H1 (cell line): ENCODE measurements at places on chromosomes 7 and 10. TPM values are rescaled to one million over a fixed set of nuclear protein-coding genes. Genes with fewer than 3 reads are reported as not detected.

GRCh38 chr7:81150951-81151361 is 232.1 kb upstream of the SEMA3C start:
- DNase-seq: no peak
- H3K36me3 ChIP-seq: no peaks in the 10 kb centered on the region
- H3K27me3 ChIP-seq: no peaks in the 10 kb centered on the region
- no peaks in the 10 kb centered on the region; the same call in 1 of the 2 replicates for H3K4me1 ChIP-seq
- H3K4me3 ChIP-seq: no peak overlapping the region
- H3K27ac ChIP-seq: no peak overlapping the region

DNA sequence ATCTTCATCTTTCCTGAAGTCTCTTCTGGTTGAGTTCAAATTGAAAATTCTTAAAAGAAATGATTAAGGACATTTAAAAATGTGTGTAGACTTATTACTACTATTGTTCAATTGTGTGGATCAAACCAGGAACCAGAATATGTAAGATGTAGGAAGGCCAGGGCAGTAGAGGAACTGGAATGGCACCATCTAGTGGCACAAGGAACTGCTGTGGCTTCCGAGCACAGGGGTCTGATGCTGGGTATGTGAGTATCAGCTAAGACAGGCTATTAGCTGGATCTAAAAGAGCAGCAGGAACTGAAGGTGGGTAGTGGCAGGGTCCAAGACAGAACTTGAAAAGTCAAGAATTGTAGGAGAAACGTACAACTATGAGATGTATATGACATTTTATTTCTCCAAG is 247.3 kb downstream of the SEMA3A start:
- H3K4me3 ChIP-seq: no peak overlapping the region
- H3K36me3 ChIP-seq: no peaks in the 10 kb centered on the region
- no peak for DNase-seq
- H3K27ac ChIP-seq: no peak overlapping the region
- no peaks in the 10 kb centered on the region for H3K4me1 ChIP-seq

The TMEM168 gene
- 9.9 and 11.1 TPM in 2 replicates for total RNA-seq

DNA sequence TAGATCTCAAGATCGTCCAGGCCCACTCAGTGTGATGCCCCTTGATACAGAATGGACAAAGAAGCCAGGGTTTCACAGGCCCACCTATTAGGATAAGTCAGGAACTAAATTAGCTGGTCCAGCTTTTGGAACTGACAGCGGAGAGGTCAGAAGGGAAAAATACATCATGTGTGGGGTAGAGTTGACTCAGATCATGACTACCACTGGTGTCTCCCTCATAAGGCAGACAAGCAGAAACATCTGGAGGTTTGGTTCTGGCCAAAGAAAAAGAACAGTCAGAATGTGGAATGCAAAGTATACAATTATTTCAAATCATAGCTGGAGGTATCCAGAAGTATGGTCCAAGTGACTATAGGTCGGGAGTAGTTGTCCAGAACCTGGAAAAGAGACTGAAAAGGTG is 621.1 kb upstream of the CELF2 start:
- H3K36me3 ChIP-seq: no peaks in the 10 kb centered on the region
- no peak overlapping the region for H3K4me3 ChIP-seq
- DNase-seq: no peak
- H3K27me3 ChIP-seq: no peaks in the 10 kb centered on the region
- no peak overlapping the region for H3K27ac ChIP-seq

GRCh38 chr10:95661818-95662217 is 5.3 kb upstream of the ALDH18A1 start:
- no peak overlapping the region for H3K4me3 ChIP-seq
- H3K4me1 ChIP-seq: no peaks in the 10 kb centered on the region
- no peak overlapping the region for H3K27ac ChIP-seq
- H3K36me3 ChIP-seq: peaks cover 4% of the 10 kb centered on the region; the same call in 1 of the 2 replicates

The SLIT1 gene
- 0.88 and 1.2 TPM in 2 replicates for total RNA-seq

GRCh38 chr7:1599640-1600395 is 30.0 kb upstream of the PSMG3 start:
- no peaks in the 10 kb centered on the region for H3K36me3 ChIP-seq
- no peaks in the 10 kb centered on the region for H3K27me3 ChIP-seq
- H3K4me1 ChIP-seq: no peaks in the 10 kb centered on the region
- H3K27ac ChIP-seq: no peak overlapping the region
- H3K4me3 ChIP-seq: no peak overlapping the region
- DNase-seq: no peak

The TAS2R3 gene
- 0.59 and 0.99 TPM in 2 replicates for total RNA-seq

- no peak overlapping the region for H3K4me3 ChIP-seq
- H3K4me1 ChIP-seq: peaks cover 2% of the 10 kb centered on the region
- no peak for DNase-seq
- no peaks in the 10 kb centered on the region for H3K27me3 ChIP-seq
- no peak overlapping the region for H3K27ac ChIP-seq
Observed at GRCh38 chr7:70042533-70042932, 444.3 kb downstream of the AUTS2 start.

The CELF2 gene
- total RNA-seq: 22.7 and 22.9 TPM in 2 replicates

GRCh38 chr7:131147604-131148003 is 180.1 kb upstream of the MKLN1 start:
- no peaks in the 10 kb centered on the region for H3K36me3 ChIP-seq
- H3K27me3 ChIP-seq: no peaks in the 10 kb centered on the region
- DNase-seq: no peak
- H3K27ac ChIP-seq: no peak overlapping the region
- no peaks in the 10 kb centered on the region for H3K4me1 ChIP-seq
- H3K4me3 ChIP-seq: no peak overlapping the region
